ENCODE measurements at places on chromosomes 1 and 21.

DNA sequence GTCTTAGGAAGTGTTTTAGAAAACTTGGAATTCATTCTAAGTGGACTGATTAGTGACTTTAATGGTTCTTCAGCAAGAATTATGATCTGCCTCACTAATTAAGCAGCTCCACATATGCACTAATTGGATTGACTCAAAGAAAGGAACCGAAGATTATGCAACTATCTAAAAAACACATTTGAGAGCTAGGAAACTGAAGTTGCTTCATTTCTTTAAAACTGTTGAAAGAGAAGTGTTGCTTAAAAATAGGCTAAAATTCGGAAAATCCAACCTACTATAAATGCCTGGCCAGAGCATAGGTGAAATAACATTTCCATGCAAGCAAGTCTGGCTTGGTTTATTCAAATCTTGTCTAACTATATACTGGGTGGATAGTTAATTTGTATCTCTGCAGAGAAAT is 502.9 kb upstream of the ZRANB2 start:
- no peak for DNase-seq

GRCh38 chr1:230994860-230995259 is 16.0 kb downstream of the ARV1 start:
- DNase-seq = no peak

GRCh38 chr1:201702936-201703335 is 126.0 kb upstream of the IPO9 start:
- no peak for DNase-seq

DNA sequence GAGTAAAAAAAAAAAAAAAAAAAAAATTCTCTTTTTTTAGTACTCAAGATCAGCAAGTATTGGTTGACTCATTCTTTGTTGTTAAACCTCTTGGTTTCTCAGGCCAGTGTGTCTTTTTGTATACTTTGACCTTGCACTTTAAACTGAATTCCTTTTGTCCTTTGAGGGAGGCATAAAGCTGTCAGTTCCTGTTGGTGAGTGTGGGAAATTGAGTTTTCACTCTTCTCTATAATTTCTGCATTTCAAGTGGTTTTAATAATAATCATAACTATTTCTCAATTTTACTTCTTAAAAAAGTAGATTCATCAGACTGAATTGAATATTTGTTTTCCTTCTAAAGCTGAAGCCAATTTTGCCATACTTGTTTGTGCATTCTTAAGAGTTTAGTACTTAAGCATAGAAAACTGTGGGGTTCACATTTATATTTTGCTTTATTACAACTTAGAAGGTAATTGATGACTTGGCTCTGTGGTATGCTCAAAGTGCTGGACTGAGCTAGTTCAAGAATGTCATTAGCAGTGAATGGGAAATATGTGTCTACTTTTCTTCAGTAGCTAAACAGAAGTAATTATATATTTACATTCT is 43.4 kb downstream of the ITSN1 start:
- no peak for DNase-seq

DNA sequence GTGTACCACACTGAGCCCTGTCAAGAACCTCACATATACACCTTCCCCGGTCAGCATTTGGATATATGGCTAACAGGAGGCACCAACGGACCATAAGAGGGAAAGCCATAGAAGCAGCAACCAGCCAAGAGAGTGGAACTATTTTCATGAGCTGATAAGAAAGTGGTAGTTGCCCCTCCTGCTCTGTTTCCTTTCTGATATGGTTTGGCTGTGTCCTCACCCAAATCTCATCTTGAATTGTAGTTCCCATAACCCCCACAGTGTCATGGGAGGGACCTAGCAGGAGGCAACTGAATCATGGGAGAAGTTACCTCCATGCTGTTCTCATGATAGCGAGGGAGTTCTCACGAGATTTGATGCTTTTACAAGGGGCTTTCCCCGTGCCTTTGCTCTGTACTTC is 366.1 kb upstream of the DAB1 start:
- DNase-seq = no peak

GRCh38 chr1:204477036-204477740 is 17.4 kb downstream of the PIK3C2B start:
- no peak for DNase-seq

DNA sequence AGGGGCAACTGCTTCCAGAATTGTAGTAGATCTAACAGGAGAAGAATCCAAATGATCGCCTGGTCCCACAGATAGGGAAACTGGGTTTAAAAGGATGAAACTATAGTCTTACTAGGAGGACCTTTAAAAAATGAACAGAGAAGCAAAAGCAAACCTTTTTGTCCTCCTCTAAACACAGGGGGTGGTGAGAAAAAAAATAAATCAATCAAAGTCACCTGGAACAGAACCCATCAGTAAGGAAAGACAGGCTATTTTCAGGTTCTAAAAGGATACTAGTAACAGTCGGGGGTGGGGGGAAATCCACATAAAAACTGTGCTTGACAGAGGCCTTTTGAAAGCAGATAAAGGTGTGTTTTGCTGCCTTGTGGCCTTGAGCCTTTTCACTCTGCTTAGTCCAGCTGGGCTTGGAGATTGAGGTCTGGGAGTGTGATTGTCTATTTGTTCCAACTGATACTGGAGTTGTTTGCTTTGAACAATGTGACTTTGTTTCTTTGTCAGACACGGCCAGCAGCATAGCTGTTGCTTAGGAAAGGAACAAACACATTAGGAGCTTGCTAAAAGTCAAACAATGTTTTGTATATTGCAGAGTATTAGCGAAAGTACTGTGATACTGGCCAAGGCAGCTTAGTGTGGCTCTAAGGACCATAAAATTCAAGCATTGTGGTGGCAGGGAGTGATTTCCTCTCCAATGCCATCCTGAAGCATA is 141.1 kb upstream of the IRF2BP2 start:
- DNase-seq = no peak

DNA sequence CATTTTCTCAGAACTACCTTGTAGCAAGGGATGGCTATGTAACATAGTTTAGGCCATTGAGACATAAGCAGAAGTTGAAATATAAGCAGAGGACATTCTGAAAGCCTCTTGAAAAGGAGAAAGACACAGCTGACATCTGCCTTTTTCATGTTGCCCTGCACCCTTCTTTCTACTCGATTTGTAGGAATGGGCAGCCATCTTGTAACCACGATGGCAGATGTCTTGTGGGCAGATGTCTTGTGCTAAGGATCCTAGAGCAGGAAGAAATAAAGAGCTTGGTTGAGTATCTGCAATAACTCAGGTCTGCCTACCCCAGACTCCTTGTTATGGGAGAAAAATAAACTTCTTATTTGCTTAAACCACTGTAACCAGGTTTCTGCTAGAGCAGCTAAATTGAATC is 351.0 kb downstream of the PDE4B start:
- DNase-seq = no peak

DNA sequence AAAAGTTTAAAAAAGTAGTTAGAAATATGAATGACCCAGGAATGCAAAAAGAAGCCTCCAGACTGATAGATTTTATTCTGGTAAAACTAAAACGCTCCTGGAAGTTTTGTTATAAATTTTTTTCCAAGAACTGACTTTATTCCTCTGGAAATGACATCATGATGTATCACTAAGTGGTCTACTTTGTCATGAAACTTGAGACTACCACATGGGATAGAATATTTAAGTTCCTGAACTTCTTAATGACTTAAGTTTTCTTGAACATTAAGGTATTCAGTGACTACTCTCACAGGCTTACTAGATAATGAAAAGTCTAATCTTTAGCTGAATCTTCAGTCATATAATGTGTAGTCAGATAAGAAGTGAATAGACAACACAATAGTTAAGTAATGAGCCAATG is 842.2 kb downstream of the USP25 start:
- no peak for DNase-seq

GRCh38 chr1:229203030-229203751 is 67.7 kb upstream of the RAB4A start:
- DNase-seq = no peak

DNA sequence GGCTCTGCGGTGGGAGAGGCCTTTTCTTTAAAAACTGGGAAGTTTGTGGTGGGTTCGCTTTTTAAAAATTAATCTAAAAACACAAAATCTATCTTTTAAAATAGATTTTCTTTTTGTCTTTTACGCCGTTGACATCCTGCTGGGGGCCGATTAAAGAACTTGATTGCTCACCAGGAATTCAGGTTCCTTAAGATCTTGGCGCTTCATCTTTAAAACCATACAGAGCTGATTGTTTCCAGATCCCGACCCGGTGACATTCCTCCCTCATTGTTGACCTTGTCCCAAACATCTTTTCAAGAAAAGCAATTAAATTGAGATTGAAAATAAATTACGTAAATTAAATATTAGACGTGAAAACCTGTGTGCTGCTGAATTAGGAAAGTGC is 546 bp upstream of the ZNF697 start:
- no peak for DNase-seq

DNA sequence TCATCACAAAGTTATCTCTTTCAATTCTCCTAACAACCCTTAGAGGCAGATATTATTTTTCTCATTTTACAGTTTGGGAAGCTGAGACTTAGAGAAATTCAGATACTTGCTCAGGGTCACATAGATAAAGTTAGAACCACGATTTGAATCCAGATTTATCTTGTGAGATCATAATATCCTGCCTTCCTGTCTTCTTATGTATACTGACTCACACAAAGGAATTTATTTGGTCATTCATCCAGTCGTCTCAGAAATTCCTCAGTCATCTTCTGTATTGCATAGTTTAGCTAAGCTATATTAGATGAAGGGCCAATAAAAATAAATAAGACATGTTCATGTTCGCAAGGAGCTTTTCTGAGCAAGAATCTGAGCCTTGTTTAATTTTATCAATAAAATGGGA is 35.8 kb upstream of the RUNX1 start:
- DNase-seq = no peak

DNA sequence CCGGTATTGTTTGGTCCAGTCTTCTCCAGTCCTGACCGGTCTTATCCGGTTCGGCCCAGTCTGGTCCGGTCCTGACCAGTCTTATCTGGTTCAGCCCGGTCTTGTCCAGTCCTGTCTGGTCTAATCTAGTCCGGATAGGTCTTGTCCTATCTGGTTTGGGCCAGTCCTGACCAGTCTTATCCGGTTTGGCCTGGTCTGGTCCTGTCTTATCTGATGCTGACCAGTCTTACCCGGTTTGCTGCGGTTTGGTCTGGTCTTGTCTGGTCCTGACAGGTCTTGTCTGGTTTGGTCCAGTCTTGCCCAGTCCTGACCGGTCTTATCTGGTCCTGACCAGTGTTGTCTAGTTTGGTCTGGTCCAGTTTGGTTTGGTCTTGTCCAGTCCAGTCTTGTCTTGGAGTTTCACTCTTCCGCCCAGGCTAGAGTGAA is 30.1 kb downstream of the DHX9 start:
- DNase-seq = no peak

GRCh38 chr1:175524003-175524402 is 219.4 kb downstream of the TNR start:
- no peak for DNase-seq

GRCh38 chr1:41918450-41919043 is at the start of gene HIVEP3:
Gene HIVEP3 (minus strand): TSS chr1:41918922.
- DNase-seq = peak; percentile 23

DNA sequence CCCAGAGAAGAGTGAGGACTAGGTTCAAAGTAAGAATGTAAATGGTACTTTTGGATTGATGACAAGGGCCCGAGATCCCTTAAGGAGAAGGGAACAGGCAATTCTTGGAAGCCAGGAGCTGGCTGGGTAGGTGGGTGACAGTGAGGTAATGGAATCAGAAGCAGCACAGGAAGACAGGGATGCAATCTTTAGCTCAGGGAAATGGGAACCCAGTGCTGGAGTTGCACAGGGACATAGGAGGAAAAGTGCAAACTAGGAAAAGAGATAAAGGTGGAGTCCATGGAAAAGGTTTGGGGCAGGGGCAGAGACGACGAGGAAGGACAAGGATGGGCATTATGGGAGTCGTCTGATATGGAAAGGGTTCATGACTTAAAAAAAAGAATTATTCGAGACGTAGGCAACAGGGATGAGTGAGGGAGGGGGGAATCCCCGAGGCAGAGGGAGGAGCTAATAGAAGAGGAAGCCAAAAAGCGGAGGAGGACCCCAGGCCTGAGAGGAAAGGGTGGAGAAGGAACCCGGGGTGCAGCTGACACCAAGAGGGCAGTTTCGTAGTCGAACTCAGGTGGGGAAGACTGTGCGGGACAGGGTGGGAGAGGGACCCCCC is 495 bp downstream of the PI4KB start:
- peak; percentile 73 for DNase-seq

GRCh38 chr1:110634455-110635311 is 28.5 kb upstream of the KCNA2 start:
- DNase-seq = no peak

- no peak for DNase-seq
Measured at GRCh38 chr1:78490861-78491450, at the start of gene PTGFR. Gene PTGFR (plus strand): TSS chr1:78490974. CDS start chr1:78492744, 1,770 bp downstream.

Data from KBM-7 (cell line).